ENCODE measurements at places on chromosomes 16 and 17. TPM values are rescaled to one million over a fixed set of nuclear protein-coding genes. Genes with fewer than 3 reads are reported as not detected.

DNA sequence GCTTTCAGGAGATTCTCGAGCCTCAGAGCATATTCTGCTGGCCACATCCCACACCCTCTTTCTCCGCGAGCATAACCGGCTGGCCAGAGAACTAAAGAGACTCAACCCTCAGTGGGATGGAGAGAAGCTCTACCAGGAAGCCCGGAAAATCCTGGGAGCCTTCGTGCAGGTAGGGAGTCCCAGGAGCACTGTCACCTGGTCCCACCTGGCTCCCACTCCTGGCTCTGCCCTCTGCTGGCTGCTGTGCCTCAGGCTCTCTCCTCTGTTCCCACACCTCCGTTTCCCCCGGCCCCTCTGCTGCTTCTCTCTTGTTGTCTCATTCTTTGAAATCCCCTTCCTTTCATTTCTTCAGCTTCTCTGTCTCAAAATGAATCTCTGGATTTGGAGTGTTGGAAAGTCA lies 16.4 kb downstream of the LPO start:
- no peak for DNase-seq

DNA sequence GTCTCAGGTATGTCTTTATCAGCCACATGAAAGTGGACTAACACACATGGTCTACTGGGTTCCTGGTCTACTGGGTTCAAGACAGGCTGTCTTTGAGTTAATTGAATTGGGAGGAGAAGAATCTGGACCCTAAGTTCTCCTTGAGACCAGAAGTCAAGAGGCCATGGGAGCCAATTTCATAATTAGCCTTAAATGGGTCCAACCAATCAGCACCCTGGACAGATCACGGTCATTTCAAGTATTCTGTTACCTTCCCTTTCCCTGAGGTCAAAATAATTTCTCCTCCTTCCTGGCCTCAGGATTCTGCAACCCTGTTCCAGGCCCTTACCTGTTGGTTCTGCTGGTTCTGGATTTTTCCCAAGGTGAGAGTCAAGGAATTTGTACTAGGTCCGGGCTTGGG lies 23.8 kb downstream of the OSBPL7 start:
- no peak for DNase-seq

- peak; percentile 91 for DNase-seq
Measured at GRCh38 chr16:89921702-89922476, 1.3 kb upstream of the TUBB3 start.

DNA sequence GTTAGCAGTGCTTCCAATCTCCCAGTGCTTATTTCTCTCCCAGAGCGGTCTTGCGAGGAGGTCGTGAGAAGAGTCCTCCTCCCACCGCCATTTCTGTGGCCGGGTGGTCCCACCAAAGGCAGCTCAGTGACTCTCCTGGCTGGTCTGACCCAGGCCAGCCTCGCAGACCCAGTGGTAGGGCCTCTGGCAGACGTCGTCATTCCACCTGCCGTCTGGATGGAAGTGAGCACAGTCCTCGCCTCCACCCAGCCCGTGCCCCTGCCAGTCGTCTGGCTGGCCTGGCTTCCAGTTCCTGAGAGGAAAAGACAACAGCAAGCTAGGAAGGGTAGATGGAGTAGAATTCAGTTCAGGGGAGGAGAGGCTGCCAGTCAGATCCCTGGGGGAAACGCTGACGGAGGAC lies 5.1 kb downstream of the CLEC10A start:
- DNase-seq: no peak

GRCh38 chr16:78633551-78633950 lies 534.1 kb downstream of the WWOX start:
- DNase-seq: no peak

DNA sequence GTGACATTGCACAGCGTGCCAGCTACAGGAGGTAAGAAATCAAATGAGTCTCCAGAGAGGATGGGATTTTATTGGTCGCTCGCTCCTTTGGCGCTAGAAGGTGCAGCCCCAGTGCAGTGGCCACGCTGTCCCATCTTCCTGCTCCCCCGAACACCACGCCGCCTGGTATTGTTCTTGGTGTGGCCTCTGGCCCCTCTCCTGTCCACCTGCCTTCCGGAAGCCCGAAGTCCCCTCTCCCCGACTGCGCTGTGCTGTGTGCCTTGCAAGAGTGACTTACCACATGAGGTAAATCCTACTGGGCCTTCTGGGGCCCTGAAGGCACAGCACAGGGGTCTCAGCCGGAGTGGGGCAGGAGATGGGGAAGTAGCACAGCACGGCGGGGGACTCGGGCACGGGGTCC lies 58.2 kb downstream of the MARCHF10 start:
- DNase-seq: no peak

- no peak for DNase-seq
Measured at GRCh38 chr17:8451933-8452614, 16.4 kb downstream of the NDEL1 start.

- peak; percentile 50 for DNase-seq
Measured at GRCh38 chr16:11047057-11047456, 102.7 kb downstream of the CLEC16A start.

- no peak for DNase-seq
Measured at GRCh38 chr17:8865811-8866210, 1.7 kb downstream of the PIK3R6 start.

DNA sequence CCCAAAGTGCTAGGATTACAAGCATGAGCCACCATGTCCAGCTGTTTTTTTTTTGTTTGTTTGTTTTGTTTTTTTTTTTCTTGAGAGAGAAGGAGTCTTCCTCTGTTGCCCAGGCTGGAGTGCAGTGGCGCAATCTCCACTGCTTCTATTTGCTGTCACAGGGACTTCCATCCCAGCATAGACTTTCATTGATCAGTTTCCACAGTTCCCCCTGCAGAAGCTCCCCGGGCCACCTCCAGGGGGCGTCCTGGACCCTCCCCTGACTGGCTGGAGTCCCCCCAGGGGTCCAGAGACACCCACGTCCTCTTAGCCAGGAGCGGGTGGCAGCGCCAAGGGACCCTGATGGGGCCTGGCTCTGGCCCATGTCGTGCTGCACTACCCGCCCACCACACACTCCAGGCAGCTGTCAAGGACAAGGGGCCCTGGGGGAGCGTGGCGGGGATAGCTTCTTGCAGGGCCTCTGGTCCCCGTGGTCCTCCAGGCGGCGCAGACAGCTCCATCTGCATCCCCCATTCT lies 3.1 kb upstream of the NPW start:
- no peak for DNase-seq

Gene DOC2B
- not detected for total RNA-seq

Gene KRT40
- not detected for total RNA-seq

Gene RRAD
- 1.7 TPM for total RNA-seq

Gene TBC1D3C
- 0.69 TPM for total RNA-seq

Gene HBZ
- not detected for total RNA-seq

Gene CACNG3
- not detected for total RNA-seq

Gene SECTM1
- total RNA-seq: 139 TPM

Gene PRR29
- not detected for total RNA-seq
